Karpas-422 (cell line): ENCODE measurements at places on chromosomes 4 and X.

DNA sequence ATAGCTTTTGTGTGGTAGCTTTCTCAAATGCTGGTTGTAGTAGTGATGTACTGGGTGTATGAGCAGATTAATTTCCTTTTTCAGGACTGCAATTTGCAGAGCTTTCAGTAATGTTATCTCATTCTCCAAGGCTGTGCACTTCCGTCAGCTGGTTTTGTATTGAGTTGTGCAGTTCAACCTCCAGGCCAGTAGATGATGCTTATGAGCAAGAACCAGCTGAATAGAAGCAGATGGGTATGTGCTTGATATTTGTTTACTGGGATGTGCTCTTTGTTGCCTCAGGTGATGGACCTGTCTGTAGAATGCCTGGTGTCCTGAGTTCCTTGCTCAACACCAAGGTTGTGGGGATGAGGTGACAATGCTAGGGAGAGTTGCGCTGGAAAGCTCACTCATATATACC, 462.8 kb downstream of the PCDH18 start:
- H3K27me3 ChIP-seq, result no peaks in the 10 kb centered on the region
- H3K4me3 ChIP-seq, result no peak overlapping the region
- no peak overlapping the region for H3K27ac ChIP-seq
- H3K4me1 ChIP-seq, result no peaks in the 10 kb centered on the region
- no peak for DNase-seq

GRCh38 chr4:14800977-14801376, 201.3 kb upstream of the CPEB2 start:
- H3K27ac ChIP-seq, result no peak overlapping the region
- no peaks in the 10 kb centered on the region for H3K36me3 ChIP-seq
- DNase-seq, result no peak
- no peaks in the 10 kb centered on the region for H3K4me1 ChIP-seq
- H3K27me3 ChIP-seq, result no peaks in the 10 kb centered on the region

GRCh38 chr4:165111906-165112367, 723 bp downstream of the TMEM192 start:
- DNase-seq, result no peak
- no peak overlapping the region for H3K27ac ChIP-seq
- H3K4me3 ChIP-seq, result peak overlapping the region; percentile 83
- H3K27me3 ChIP-seq, result no peaks in the 10 kb centered on the region
- peaks cover 5% of the 10 kb centered on the region; the same call in 1 of the 2 replicates for H3K36me3 ChIP-seq

- no peaks in the 10 kb centered on the region for H3K27me3 ChIP-seq
- H3K4me3 ChIP-seq, result no peak overlapping the region
- H3K27ac ChIP-seq, result no peak overlapping the region
- no peak for DNase-seq
- no peaks in the 10 kb centered on the region for H3K4me1 ChIP-seq
Measured at GRCh38 chr4:19119904-19120560, 1098.5 kb upstream of the LCORL start.

DNA sequence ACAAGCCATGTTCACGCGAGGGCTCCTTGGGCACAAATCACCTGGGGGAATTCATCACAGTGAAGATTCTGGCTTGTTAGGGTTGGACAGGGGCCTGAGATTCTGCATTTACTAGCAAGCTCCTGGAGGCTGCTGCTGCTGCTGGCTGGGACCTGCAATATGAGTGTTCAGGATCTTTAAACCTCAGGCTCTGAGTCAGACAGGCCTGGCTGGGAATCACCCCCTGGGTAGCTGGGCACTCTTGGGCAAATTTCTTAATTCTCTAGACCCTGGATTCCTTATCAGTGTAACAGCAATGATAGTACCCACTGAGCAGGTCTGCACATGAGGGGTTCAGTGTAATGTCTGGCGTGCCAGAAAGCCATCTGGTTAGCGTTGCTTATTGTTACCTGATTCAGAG, 101.5 kb downstream of the DHX15 start:
- no peak overlapping the region for H3K4me3 ChIP-seq
- no peaks in the 10 kb centered on the region for H3K27me3 ChIP-seq
- H3K27ac ChIP-seq, result no peak overlapping the region
- H3K36me3 ChIP-seq, result no peaks in the 10 kb centered on the region

- no peaks in the 10 kb centered on the region for H3K4me1 ChIP-seq
- no peak for DNase-seq
- H3K27ac ChIP-seq, result no peak overlapping the region
- no peak overlapping the region for H3K4me3 ChIP-seq
- H3K27me3 ChIP-seq, result no peaks in the 10 kb centered on the region
Measured at GRCh38 chrX:53631156-53631555, 55.4 kb downstream of the HUWE1 start.

DNA sequence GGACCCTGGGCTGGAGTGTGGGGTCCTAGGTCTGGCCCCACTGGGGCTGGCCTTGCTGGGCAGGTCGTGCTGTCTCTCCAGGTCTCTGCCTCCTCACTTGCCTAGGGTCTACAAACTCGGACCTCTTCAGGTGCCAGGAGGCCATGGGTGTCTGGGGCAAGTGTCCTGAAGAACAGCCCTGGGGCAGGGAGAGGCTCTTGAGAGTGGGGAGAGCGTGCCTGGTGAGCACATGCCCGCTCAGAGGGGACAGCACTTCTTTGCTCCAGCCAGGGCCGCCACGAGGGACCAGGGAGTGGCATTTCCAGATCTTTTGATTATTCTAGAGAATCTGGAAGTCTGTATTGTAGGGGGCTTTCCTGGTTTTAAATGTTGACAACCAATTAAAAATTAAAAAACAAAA, 63.7 kb downstream of the SORCS2 start:
- H3K27ac ChIP-seq, result peak overlapping the region; percentile 90; the same call in 1 of the 2 replicates
- peak; percentile 56 for DNase-seq
- no peaks in the 10 kb centered on the region for H3K27me3 ChIP-seq
- no peaks in the 10 kb centered on the region for H3K36me3 ChIP-seq
- H3K4me3 ChIP-seq, result peak overlapping the region; percentile 64

GRCh38 chrX:17435476-17435875, 60.5 kb downstream of the NHS start:
- no peaks in the 10 kb centered on the region for H3K36me3 ChIP-seq
- no peak overlapping the region for H3K27ac ChIP-seq
- H3K4me3 ChIP-seq, result no peak overlapping the region

GRCh38 chr4:98260579-98261404, at the start of gene RAP1GDS1:
RAP1GDS1 (plus strand) TSS chr4:98261384; CDS start chr4:98261566, 182 bp downstream.
- H3K4me1 ChIP-seq, result peaks cover 23% of the 10 kb centered on the region
- peak; percentile 97 for DNase-seq
- H3K27me3 ChIP-seq, result peaks cover 4% of the 10 kb centered on the region; the same call in 1 of the 2 replicates
- H3K4me3 ChIP-seq, result peak within 1 kb of the TSS; percentile 96
- peaks cover 21% of the 10 kb centered on the region for H3K36me3 ChIP-seq
- H3K27ac ChIP-seq, result peak within 1 kb of the TSS; percentile 81

GRCh38 chrX:69210581-69210980, 45.3 kb upstream of the PJA1 start:
- no peak overlapping the region for H3K4me3 ChIP-seq
- no peaks in the 10 kb centered on the region for H3K36me3 ChIP-seq
- H3K27ac ChIP-seq, result no peak overlapping the region
- no peak for DNase-seq
- H3K4me1 ChIP-seq, result no peaks in the 10 kb centered on the region

GRCh38 chr4:5200513-5200912, 149.2 kb downstream of the STK32B start:
- H3K4me3 ChIP-seq, result no peak overlapping the region
- H3K4me1 ChIP-seq, result no peaks in the 10 kb centered on the region
- no peaks in the 10 kb centered on the region for H3K36me3 ChIP-seq
